ENCODE measurements at places on chromosomes 5 and 9.

- DNase-seq = no peak
Observed at GRCh38 chr5:117379521-117379920, 804.9 kb upstream of the SEMA6A start.

DNA sequence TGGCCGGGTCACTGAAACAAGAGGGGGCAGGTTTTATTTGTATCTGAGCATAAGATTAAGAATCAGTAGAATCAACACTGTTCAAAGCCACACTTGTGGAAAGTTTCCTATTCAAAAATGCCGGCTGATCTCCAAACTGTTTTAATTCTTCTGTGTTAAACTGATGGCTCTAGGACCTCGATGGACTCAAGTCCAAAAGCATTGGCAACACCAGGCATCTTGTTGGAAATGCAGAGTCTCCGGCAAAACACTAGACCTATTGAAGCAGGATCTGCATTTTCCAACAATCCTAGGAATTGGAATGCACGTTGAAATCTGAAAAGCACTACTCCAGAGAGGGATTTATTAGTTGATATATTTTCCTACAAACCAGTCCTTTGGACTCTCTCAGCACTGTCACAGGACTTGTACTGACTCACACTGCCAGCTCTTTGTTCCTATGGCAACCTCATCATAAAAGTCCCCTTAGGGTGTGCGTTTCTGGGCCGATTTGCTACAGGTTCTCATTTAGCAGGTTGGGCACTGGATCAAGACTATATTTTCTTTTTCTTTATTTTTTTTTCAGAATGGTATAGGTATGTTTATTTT lies 48.1 kb upstream of the PCA3 start:
- no peak for DNase-seq

GRCh38 chr9:107423540-107423939 lies 66.0 kb downstream of the KLF4 start:
- no peak for DNase-seq

DNA sequence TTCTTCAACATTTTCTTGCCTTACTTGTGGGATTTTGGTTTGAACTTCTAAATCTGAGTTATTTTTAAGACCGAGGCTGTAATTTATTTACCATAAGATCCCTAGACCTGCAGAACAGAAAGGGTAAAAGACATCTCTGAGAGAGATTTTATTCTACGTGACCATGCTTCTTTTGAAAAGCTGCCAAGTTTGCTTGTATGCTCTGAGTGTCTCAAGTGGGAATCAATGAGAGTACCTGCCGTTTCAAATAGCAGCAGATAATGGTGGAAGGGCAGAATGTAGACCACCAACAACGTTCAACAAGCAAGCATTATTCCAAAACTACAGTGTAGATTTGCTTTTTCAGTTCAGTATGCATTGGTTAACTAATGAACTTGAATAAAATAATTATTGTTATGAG lies 108.6 kb upstream of the MINAR2 start:
- no peak for DNase-seq

DNA sequence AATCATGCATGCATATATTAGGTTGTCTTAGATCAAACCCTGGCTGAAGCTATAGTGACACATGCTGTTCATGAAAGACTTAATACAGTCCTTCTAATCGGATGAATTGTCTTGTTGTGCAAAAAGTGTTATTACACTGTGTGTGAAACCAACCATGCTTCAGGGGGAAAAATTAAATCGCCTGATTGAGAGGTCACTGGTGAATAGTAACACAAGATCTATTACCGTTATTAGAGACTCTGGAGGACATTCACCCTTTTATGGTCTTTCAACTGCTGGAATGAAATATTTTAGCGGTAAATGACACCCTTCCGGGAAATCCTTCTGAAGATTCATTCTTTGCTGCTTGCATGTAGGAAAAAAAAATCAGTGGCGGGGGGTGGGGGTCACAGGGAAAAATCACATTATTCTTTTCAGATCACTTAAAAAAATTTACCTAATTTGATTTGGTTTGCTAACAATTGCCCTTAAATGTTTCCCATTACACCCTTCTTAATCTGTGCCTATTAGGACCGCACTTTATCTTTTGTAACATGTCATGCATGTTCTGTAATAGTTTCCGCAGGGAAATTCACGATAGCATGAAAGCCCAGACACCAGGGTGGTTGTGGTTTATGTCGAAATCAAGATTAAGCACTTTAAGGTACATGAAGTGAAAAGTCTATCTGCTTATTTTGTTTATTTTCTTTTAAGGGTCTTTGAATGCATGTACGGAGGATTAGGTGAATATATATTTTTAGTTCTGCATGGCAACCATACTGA lies 120.6 kb downstream of the FOCAD start:
- DNase-seq = no peak

DNA sequence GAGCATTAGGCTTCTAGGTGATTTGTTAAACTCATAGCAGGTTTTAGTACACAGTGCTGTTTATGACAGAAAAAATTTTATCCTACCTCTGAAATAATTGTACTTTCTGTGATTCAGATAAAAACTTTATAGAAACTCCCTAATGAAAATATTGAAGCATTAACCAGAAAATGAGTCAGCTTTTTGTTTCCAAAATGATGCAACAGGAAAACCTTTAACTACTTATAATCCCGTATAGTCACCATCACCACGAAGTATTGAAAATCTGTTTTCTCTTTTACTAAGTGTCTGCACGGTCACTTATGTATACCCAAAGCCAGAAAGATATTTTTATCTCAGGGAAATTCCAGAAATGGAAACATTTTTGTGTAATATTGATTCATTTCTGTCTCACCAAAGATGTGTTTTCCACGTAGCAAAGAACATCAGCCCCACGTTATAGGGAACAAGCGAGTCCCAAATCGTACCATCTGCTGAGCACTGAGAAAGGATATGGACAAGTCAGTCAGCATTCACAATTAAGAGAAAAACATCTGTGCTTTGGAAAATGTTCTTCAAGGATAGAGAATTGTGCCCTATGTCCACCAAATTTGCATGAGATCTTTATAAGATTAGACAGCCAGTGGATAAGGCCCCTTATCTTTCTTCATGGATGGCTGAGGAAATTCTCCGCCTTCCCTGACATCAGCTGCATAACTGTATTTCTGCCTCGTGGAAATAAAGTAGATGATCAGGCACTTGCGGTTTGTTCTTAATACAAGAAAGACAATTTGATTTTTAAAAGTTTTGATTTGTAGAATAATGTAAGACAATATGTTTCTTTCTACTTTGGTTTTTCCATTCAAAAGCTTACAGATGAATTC lies 41.9 kb downstream of the TNFAIP8 start:
- DNase-seq = no peak

GRCh38 chr5:36790847-36791246 lies 85.7 kb upstream of the NIPBL start:
- DNase-seq = no peak

Measured in stimulated activated CD8-positive, alpha-beta memory T cell treated with anti-CD3 and anti-CD28 coated beads, Interleukin-4, amount 100 ng/mL, for 1 hour (primary cell).